Epithelial cell of proximal tubule (primary cell): ENCODE measurements at places on chromosomes 3 and 15. TPM values are rescaled to one million over a fixed set of nuclear protein-coding genes. Genes with fewer than 3 reads are reported as not detected.

GRCh38 chr15:71107501-71107815, 7.8 kb upstream of the THSD4 start:
- no peak for DNase-seq

- DNase-seq: no peak
Measured at GRCh38 chr3:17626395-17626794, 116.0 kb downstream of the TBC1D5 start.

ELL3 gene
- total RNA-seq: 5.1 and 7.6 TPM in 2 replicates

DNA sequence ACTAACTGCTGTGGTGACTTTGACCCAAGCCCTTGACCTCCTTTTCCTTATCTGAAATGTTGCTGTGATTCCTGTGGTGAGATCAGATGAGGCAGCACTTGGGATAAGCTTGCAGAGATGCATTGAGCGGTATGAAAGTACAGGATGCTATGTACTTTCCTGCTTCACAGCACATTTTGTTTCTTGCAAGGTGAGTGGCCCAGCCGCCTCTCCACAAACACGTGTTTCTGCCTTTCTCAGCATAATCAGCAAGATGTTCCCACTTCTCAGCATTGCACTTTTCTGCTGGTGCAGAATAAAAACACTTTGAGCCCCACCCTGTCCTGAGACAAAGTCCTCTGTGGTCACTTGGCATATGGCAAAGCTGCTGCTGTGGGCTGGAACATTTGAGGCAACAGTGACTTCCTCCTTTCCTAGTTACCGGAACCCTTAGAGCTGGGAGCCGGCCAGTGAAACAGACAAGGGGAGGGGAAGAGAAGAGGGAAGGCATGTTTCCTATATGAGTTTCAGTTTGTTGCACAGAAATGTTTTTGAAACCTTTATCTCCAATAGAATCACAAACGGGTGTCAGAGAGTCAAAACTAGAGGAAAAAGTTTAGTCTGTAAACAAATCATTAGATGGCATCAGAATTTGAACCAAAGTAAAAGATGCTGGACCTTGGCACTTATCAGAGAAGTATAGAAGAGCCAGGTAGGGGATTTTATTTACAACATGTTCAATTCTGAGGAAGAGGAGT, 5.0 kb downstream of the NUDT16 start:
- DNase-seq: no peak

RNF168 gene
- total RNA-seq: 14.0 and 17.5 TPM in 2 replicates

- DNase-seq: no peak
Measured at GRCh38 chr15:95215017-95215416, 983.7 kb downstream of the MCTP2 start.

- no peak for DNase-seq
Measured at GRCh38 chr15:26806151-26806550, 33.3 kb upstream of the GABRB3 start.

GRCh38 chr3:147799601-147800000, 390.4 kb downstream of the ZIC1 start:
- DNase-seq: no peak

GOLGA8G gene
- not detected in 2 replicates for total RNA-seq

RFTN1 gene
- 34.7 and 50.7 TPM in 2 replicates for total RNA-seq

KCNH8 gene
- total RNA-seq: 0.40 TPM in 1 of 2 replicates, not detected in the other

GRCh38 chr3:62995119-62995518, 119.9 kb upstream of the CADPS start:
- no peak for DNase-seq

DNA sequence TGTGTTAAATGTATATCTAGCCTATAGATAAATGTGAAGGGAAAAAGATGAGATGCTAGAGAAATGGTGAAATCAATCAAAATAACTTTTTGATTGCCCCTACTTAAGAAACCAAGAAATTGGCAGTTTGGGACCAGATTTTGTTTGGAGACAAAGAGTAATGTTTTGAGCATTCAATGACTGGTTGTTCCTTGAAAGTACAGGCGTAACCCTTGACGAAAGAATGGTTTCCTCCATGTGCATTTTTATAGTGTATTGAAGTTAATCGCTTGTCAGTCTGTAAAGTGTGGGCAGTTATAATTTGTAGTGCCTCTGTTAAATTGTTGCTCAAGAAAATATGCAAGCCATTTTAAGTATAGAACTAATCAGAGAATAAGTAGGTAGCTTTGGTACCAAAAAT, 1.2 kb downstream of the KIF23 start:
- DNase-seq: no peak

PEX5L gene
- total RNA-seq: 0.12 TPM in 1 of 2 replicates, not detected in the other

GRCh38 chr15:76177491-76178040, 117.8 kb downstream of the TMEM266 start:
- no peak for DNase-seq

GRCh38 chr3:63413523-63413922, 135.4 kb downstream of the SYNPR start:
- DNase-seq: no peak

DNA sequence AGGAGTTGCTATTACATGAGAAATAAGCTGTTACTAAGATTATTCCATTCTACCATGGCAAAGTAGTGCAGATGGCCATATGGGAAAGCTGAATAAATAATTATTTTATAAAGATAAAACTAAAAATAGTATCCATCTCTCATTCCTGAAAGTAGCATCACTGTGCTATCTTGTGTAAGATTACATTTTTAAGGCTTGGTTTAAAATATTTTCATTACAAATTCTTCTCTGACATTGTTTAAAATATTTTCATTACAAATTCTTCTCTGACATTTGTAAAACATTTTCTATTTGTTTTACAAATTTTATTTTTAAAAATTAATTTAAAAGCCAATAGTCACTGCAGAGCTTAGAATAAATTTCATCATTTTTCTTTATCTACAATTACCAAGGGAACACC, 665.5 kb upstream of the NAALADL2 start:
- DNase-seq: no peak

GRCh38 chr15:95131131-95131556, 899.8 kb downstream of the MCTP2 start:
- no peak for DNase-seq

- DNase-seq: no peak
Measured at GRCh38 chr3:143975554-143976152, 4.0 kb downstream of the DIPK2A start.

- DNase-seq: no peak
Measured at GRCh38 chr3:138948371-138949001, 1.5 kb downstream of the FOXL2NB start.

DNA sequence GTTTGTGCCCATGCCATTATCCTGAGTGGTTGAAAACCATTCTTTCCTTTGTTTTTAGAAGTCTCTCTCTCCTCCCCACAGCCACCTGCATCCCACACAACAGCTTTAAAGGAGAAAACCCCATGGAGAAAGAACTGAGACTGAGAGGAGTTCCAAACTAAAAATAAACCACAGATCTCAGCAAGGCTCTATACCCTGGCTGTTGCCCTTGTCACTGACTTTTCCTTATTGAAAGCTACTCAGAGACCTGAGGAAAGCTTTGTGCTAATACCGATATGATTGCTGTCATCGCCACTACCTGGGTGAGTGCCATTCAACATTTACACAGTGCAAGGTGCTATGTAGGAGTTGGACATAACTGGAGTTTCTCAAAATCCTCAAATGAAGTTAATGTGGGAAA, 55.5 kb upstream of the RASGRP1 start:
- no peak for DNase-seq

FGF12 gene
- 0.36 and 1.6 TPM in 2 replicates for total RNA-seq
